NCI-H187 treated with DMSO at 0.1 percent for 48 hours (cell line): ENCODE measurements at places on chromosomes 7 and 10.

DNA sequence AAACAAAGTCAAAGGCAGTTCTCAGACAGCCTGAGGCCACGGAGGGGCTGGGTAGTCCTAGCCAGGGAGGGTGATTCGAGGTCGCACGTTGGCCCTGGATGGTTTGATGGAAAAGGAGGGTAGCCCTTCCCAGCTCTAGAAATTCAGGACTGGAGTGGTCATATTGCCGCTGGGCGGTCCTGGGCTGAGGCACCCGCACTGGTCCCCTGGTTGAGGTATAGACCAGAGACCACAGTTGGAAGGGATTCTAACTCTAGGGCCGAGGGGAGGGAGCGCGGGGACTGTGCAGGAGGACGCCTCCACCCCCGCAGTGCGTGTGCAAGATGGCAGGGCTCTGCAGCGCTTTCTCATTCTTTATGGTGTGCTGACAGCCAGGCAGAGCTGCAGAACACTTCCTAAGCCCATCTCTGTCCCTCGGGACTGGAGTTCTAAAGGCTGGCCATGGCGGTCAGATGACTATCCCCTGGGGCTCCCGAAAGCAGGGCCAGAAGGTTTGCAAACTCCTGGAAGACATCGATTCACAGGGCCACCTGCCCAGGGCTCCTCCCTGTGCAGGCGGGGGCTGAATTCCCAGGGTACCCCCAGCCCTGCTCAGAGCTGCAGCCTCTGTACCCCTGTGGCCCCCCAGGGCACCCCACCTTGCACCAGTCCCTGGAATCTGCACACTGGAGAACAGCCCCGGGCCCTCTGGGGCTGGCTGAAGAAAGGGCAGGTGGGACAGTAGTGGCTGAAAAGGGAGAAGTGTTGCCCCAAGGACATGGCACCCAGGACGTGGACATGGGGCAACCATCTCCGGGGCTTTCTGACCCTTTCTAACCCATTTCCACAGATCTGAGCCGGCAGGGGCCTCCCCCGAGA, 51.0 kb upstream of the ELN start:
- DNase-seq: no peak

DNA sequence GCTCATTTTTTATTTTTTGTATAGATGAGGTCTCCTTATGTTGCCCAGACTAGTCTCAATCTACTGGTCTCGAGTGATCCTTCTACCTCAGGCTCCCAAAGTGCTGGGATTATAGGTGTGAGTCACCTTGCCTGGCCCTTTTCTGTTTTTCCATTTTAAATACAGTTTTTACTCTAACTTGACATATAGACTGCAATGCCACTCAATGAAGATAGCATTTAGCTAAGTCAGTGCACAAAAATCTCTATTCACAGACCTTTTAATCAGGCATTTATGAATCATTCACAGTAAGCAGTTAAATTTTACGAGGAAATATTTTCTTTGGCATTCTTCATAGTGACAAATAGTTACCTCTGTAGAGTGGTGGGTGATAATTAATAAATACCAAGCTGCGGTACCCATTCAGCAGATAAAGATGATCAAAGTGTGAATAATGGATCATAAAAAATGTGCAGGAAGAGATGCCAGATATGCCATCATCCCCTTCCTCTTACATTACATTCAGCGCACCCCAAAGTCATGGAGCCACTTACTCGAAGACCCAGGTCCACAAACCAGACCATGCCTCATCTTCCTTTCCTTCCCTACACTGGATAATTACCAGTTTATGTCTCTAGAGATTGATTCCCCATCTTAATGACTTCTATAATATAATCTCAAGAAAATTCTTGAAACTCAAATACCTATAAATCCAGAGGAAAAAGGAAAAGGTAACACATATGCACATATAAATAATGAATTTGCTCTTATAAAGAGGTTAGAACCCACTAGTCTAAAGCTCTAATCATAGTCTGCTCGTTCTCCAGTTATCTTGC, 56.0 kb downstream of the UBE2H start:
- DNase-seq: no peak

DNA sequence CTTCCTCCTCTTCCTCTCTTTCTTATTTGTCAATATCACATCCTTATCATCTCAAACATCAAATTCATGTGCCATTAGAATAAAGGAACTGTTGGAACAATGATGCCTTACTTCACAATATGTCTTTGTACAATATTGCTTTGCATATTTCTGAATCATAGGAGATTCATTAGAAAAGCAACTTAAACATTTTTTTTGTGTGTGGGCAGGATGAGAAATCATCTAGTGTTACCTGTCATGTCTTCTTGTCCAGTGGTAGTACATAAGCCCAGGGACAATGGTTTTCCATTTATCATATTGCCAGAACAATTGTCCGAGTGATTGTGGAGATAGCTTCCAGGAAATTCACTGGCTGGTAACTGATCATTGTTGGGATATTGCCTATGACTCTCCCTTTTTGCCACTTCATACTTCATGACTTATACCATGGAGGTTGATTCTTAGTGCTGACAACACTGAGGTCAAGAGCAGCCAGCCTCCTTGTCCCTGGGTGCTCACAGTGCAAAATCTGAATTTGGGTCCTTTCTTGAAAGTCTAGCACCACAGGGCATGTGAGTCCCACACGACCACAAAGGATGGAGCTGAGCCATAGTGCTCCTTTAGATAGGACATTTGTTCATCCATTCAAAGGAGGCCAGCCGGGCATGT, 215.0 kb downstream of the MDFIC start:
- no peak for DNase-seq

- DNase-seq: no peak
Measured at GRCh38 chr7:13107291-13107690, 419.9 kb downstream of the ARL4A start.

DNA sequence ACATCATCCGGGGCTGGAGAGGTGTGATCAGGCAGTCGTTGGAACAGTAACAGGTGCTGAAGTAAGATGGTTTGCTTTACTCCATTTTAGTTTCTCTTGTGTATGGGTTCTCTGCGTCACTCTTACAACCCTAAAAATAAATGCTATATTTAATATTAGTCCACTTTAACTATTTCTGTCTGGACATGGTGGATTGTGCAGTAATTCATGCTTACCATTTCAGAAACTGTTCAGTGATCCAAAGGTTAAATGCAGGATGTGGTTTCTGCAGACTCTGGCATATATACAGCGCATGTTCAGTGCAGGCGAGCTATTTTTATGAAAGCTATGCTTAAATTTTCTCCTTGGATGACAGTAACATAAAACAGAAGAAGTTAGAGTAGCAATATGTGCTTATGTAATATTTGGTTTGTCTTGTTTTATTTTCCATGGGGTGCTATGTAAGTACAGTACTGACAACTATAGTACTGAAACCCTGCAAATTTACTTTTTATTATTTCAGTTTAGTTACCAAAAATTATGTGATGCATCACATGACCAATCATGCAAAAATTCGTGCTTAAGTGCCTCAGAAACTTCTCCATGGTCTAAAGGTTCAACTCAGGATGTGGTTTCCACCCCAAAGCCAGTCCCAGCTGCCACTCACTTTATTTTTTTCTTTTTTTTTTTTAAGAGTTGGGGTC, 46.6 kb upstream of the GRID1 start:
- DNase-seq: no peak

- DNase-seq: no peak
Measured at GRCh38 chr10:75400771-75401568, 594 bp downstream of the ZNF503 start.

DNA sequence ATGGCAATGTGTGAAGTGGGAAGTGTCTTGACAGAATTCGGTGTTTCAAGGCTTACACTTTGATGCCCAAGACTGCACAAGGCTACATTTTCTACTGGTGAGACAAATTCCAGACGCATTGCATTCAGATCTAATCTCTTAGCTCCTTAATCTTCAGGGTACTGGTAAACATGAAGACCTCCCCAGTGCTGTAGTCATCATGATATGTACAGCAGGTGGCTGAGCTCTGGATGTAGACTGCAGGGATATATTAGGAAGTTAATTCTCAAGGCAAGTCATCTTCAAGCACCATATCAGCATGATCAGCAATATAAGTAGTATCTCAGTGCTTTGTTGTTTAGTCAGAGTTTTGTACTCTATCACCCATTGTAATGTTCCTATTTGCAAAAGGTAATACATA, 61.8 kb downstream of the IKZF1 start:
- no peak for DNase-seq

- DNase-seq: no peak
Measured at GRCh38 chr10:90965720-90966119, 44.8 kb upstream of the ANKRD1 start.

DNA sequence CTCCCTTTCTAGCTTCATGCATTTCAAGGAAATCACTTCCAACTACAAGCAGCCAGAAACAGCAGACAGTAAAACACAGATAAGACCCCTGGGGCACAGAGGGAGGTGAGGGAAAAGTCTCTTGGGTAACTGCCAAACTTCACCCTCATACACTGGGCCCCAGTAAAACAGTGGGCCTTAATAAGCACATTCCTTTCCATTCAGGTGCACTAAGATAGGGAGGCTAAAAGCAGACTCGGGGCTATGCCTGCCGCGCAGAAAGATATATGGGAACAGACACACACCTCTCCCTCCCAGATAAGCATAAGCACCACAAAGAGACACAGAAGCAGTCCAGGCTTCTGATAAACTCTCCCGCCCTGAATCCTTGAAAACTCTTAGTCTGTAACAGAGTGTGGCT, 117.0 kb downstream of the TYW1B start:
- DNase-seq: no peak

DNA sequence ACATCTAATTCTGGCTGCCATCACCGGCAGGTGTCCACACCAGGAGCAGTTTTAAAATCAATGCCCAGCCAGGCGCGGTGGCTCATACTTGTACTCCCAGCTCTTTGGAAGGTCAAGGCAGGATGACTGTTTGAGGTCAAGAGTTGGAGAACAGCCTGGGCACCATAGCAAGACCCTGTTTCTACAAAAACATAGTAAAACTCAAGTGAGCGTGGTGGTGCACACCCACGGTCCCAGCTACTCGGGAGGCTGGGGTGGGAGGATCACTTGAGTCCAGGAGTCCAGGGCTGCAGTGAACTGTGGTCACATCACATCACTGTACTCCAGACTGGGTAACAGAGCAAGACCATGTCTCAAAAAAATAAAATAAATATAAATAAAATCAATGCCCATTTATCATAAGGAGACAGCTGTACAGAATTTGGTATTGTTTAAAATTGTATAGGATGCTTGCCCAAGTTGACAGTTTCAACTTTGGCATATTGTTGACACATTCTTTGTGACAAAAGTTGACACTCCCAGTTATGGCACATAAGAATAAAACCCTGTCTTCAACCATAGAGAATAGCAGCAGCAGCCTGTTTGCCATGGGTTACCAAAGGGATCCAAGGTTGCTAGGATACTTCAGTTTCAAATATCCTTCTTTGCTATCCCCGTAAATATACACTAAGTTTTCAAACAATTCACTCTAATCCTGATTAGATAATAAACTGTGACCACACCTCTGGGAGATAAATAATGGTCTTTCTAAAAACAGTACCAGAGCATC, 193.0 kb downstream of the FAM107B start:
- no peak for DNase-seq

DNA sequence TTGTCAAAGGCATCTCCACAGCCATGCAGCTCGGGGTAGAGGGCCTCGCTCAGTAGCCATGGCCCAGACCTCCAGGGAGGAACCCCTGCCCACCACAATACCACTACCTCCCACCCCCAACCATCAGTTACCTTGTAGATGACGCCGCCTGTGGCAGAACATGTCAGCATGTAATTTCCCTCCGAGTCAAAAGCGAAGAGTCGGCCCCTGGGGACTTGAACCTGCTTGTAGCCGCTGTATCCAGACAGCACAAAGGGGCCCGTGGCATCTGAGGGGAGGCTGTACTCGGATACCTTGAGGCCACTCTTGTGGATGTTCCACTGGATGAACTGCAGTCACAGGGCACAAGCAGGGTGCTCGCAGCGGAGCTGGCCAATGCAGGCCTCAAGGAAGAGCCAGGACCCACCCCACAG, 16.3 kb upstream of the CYREN start:
- no peak for DNase-seq

DNA sequence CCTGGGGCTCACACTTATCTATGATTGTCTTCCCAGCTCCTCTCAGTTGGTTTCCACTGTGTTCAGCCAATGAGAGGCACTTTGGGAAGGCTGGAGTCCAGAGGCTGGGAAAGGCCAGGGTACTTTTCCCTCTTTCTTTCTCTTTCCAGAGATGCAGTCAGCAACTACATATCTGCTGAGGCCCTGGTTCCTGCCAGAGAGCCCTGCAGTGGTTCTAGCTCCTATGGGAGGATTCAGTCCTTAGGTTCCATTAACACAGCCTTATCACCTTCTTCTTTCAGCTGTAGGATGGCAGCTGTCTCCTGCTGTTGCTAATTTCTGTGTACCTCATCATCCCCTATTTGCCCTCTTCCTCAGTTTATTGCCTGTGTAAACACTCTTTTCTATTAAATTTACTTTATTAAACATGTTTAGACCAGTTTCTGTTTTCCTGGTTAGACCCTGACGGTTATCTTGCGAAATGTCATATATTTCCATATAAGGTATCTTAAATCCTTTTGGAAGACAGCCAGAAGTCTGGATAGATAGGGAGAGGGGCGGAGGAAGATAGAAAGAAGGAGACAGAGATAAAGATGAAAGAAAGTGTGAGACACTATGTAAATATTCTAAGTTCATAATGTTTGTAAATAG, 100.3 kb downstream of the HGF start:
- DNase-seq: no peak

DNA sequence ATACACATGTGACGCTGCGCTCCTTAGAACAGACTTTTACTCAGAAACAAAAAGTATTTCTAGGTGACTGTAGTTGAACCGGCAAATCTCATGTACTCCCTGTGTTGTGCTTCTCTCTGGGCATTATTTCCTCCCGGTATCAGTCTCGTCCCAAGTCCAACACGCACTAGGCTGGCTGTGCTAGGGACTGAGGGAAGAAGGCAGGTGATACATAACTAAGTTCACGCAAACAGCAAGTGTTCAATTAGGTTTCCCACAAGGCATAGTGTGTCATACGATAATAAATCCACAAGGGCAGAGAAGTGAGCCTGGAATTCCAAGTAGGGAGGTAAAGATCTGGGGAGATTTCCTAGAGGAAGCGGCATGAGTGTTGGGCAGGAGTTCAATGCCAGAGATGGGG, 20.4 kb downstream of the FAM53B start:
- no peak for DNase-seq
